Nucleus accumbens (tissue), 56 donors: ENCODE measurements at places on chromosomes 2 and 18.

- no peak for DNase-seq
Observed at GRCh38 chr2:172726172-172726735, 9.4 kb upstream of the RAPGEF4 start.

DNA sequence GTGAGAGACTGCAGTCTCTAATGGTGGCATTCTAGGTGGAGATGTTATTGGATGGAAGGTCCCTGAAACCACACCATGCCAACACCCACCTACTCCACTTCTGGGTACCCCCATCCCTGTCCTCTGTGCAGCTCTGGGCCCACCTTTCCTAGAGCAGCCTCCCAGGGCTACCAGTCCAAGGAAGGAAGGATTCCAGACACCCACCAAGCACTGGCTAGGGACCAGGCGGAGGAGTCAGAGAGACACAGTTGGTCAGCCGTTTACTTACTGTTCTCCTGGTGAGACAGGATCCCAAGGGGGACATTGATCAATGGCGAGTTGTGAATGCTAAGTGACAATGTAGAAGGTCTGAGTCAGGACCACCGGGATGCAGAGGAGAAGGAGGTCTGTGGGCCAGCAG is 151.6 kb downstream of the TTC32 start:
- no peak for DNase-seq

DNA sequence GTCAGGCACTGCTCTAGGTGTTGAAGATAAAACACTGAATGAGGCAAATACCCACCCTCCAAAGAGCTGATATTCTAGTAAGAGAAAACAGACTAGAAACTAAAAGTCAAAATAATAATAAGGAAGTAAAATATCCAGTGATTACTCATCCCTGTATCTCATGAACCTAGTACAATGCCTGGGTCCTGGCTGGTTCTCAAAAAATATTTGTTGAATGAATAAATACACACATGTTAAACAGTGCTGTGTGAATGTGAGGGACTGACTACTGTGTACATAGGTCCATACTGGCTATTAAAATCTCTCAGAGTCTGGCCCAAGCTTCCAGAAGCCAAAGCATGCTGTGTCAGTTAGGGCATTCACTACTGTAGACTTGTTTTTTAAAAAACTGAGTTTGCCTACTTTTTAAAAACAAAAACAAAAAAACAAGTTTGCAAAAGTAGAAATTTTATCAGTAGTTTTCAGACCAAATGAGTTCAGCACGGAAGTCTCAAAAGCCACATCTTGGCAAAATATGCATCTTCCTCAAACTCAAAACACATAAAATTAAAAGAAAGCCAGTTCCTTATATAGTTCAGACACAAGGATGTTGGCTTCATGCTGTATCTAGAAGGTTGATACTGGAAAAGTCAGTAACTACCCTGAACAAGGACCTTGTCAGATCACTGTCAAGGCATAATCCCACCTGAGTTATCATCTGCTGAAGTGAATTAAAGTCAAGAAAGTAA is 136.2 kb downstream of the THADA start:
- no peak for DNase-seq

- peak; percentile 31 for DNase-seq
Observed at GRCh38 chr18:31977270-31977872, 34.4 kb upstream of the TRAPPC8 start.

DNA sequence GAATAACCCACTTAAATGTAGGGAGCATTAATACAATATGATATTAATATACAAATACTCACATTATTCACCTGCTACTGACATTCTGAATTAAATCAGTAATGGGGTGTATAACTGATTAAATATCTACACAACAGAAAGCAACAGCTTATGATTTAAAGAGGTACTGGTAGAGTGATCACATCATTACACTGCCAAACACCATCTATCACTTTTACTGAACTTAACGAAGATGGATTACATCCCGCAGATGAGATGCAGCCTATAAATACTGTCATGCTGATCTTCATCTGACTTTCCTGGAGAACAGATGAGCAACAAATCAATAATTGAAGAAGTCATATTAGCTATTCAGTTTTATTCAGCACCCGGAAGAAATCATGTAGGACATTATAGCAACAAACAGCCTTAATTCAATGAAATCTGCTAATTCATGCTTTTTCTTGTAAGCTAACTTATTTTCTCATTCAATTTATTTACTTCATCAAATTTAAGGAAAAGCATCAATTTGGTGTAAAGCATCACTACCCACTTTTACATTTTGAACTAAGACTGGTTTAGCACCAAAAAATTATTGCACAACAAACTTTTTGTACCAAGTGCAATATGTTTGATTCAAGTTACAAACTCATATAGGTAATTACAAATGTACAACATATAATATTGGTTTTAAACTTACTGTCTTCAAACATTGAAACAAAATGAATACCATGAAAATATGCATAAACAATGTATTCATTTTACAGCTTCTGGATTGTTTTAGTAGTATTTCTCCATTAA is 1509.0 kb downstream of the LRP1B start:
- DNase-seq: no peak

DNA sequence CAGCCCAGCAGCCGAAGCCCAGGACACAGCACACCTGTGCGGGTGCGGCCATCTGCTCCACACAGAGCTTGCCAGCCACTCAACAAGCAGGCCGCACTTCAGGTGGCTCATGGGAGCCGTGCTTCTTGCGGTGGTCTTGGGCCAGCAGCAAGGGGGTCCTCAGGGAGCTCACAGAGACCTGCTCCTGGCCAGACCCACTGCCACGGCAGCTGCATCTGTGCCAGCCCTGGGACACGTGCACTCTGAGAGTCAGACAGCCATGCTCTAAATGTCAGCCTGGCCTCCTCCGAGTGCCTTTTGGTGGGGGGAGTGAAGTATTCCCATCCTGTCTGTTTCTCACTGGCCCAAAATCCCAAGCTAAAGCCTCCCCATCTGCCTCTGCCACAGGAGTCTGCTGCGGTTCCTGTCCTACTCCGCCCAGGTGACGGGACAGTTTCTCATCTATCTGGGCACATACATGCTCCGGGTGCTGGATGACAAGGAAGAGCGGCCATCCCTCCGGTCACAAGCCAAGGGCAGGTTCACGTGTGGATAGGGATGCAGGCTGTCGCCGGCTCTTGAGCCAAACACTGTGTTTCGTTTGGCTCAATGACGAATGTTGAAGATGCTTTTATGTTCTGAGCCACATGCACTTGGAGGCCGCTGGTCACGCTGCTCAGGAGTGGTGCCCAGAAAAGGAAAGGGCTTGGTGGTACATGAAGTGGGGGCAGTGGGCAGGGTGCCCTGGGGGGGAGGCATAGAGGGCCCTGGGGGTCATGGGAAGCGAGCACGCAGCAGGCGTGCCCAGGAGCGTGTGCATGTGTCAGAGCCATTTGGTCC is 22.8 kb downstream of the CIDEA start:
- DNase-seq: no peak

GRCh38 chr2:97868986-97869721 is 126.6 kb downstream of the TMEM131 start:
- DNase-seq: no peak

DNA sequence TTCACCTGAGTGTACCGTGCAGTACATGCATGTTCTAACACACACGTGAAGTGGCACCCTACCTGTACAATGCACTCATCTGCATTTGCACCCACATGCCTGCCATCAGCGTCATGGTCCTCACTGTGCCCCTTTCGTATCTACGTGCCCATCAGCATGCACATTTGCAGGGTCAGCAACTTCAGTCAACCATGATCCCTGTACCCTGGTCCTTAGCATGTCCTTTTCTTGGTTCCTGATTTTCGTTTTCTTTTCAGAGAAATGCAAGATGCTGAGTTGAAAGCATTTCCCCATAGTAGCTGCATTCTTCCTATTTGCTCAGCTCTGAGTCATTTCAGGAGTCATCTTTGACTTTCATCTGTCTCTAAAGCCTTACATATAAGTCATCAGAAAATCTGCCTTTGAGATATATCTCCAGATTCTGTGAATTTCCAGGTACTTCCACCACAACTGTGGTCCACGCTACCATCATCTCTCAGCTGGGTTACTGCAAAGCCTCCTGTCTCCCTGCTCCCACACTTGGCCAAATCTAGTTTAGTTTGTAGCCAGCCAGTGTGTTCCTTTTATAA is 14.7 kb upstream of the PUM2 start:
- DNase-seq: no peak

GRCh38 chr18:74252039-74252395 is 39.7 kb downstream of the CYB5A start:
- DNase-seq: no peak

DNA sequence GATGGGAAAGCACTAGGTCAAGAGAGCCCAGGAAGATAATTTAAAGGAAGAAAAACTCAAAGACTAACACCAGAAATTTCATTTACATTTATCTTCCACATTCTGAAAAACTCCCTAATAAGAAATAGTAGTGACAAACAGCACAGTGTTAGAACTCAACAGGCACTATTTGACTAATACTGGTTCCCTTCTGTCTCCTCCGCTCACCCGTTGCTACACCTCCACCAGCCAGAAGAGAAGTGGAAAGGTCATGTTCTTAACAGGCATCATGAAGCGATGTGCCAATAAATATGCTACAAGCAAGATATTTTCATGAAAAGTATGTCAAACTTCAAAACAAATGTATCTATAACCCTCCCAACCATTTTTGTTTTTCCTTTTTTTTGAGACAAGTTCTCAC is 5.7 kb downstream of the ROCK1 start:
- no peak for DNase-seq

GRCh38 chr2:32250290-32250689 is 14.4 kb downstream of the NLRC4 start:
- no peak for DNase-seq

- DNase-seq: no peak
Observed at GRCh38 chr18:63344918-63345317, 22.1 kb downstream of the KDSR start.

DNA sequence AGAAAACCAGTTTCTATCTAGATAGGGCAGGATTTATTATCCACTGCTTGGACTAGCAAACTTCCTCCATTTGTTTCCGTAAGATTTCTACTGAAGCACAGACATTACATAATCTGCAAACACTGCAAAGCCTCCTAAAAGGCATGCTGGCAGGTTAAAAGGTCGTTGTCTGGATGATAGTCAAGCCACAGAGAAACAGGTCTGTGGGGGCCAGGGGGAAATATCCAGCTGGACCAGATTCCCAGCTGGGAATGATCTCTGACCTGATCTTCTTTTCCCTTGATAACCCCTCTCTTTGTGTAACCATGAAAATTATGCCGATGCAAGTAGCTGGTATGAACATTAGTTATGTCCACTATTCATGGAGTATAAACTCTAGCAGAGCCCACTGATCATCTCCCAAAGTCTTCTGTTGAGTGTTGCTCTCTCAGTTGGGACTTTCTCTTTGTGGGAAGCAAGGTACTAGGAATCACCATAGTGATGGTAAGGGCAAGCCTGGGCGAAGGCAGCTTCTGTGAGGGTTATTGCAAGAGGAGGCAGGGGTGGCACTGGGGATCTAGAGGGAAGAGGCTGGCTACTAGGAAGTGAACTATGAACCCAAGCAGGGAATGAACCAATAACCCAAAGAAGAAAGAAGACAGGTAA is 61.3 kb downstream of the GDF7 start:
- no peak for DNase-seq

- DNase-seq: no peak
Observed at GRCh38 chr2:126038861-126039260, 617.1 kb upstream of the GYPC start.

- no peak for DNase-seq
Observed at GRCh38 chr2:122831649-122832048, 1076.2 kb downstream of the TSN start.

- no peak for DNase-seq
Observed at GRCh38 chr2:219542931-219543595, 546 bp downstream of the CHPF start.

DNA sequence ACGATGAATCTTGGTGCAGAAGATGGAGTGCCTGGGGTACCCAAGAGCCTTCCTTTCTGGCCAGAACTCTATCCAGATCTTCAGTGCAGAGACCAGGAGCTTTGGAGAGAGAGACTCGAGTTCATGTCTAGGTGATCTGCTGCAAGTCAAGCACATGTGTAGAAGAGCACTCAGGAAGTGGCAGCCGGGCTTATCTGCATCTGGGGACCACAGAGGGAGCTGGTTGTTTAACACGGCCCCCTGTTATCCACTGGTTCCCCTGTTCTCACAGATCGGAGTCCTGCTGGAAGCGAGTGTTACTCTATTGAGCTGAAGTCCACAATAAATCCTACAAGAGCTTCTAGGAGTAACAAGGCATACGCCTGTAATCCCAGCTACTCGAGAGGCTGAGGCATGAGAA is 128.3 kb downstream of the ACOXL start:
- DNase-seq: no peak
